ENCODE measurements at places on chromosomes 4 and X. TPM values are rescaled to one million over a fixed set of nuclear protein-coding genes. Genes with fewer than 3 reads are reported as not detected.

GAGE2A gene
- total RNA-seq, result not detected

ATOH1 gene
- total RNA-seq, result not detected

USP53 gene
- total RNA-seq, result 143 TPM

TCEAL4 gene
- total RNA-seq, result 25.4 TPM

XAGE1A gene
- total RNA-seq, result not detected

LSM6 gene
- 20.7 TPM for total RNA-seq

HMX1 gene
- total RNA-seq, result not detected

MAGEB1 gene
- total RNA-seq, result not detected

STPG2 gene
- not detected for total RNA-seq

MAGEA2 gene
- not detected for total RNA-seq

MAP7D3 gene
- 27.2 TPM for total RNA-seq

PFKFB1 gene
- total RNA-seq, result not detected

ARR3 gene
- total RNA-seq, result not detected

Data from subcutaneous preadipocyte (primary cell).